ENCODE measurements at places on chromosomes 13 and 19.

GRCh38 chr19:57816652-57817051, 1.9 kb upstream of the ZNF552 start:
- no peak for DNase-seq

GRCh38 chr13:35471706-35472322, 4.7 kb downstream of the MAB21L1 start:
- DNase-seq, result no peak

- no peak for DNase-seq
Measured at GRCh38 chr19:13022111-13022858, 27.0 kb downstream of the NFIX start.

DNA sequence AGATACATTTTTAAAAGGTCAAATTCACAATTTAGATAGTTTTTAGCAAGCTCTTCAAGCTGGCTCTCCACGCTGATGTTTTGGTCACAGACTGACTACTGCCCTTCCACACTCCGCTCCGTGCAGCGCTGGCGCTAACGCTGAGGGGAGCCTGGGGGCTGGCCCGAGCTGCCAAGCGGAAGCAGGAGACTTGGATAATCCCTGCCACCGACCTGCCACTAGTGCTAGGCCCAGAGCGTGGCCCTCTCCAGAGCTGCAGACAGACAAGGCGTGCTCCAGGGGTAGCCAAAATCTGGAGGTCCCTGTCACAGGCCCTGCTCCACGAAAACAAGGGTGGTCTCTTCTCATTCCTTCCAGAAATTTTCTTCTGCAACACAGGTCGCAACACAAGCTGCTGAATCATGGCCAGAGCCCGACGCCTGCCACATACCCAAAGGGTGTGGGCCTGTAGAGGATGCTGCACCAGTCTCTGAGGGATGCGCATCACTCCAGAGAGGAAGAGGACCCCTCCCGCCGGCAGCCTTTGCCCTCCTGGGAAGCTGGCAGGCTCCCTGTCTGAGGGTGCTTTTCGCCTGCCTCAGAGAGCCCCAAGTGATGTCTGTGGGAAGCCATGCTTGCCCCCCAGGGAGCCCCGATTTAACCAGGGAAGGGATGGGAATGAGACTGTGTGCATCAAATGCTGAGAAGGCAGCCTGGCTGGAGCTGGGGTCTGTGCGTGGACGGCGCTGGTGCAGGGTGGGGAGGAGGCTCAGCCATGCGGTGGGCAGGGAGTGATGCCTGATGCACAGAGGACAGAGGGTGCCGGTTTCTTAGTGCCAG, 21.6 kb downstream of the CAPS start:
- no peak for DNase-seq

DNA sequence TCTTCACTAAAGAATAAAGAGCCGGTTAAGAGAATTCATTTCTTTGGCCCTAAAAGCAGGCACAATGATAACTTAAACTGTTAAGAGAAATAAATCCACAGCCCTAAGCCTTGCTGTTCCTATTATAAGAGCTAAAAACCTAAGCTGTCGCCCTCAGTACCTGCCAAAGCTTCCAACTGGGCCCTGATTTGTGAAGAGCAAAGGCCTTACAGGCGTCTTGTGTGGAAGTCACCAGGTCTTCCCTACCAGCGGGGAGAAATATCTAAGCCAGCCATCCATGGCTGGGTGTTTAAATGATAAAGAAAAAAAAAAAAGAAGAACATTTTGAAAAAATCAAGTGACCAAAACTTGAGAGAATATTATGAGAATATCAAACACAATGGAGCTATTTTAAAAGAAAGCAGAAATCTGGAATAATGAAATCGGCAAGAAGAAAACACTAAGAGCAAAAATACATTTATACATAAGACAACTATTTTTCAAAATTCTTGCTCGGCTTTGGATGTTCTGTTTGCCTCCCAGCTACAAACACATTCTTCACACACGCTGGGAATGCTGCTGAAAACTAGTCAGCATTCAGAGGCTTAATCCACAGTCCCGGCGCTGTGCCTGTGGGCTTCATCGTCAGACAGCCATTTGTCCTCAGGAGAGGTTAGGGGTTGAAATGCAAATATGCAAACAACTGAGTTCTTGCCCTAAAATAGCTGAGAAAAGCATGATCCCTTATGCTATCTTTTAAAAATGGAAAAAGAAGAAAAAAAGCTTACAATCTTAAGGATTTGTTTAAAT, 89.8 kb upstream of the LSM14A start:
- no peak for DNase-seq

DNA sequence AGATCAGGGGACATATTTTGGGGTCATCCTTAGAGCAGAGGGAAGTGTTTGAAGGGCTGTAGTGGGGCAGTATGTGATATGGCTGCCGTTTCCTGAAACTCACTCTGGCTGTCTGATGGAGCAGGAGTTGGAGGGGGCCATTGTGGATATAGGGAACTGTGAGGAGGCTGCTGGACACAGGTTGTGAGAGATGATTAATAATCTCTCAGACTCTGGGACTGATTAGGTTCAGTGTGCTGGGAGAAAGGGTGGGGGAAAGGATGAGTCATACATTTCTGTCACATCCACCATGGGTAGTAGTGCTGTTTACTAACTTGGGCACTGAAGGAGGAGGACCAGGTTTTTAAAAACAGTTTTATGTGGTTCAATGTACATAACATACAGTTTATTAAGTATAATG, 4.8 kb downstream of the B3GLCT start:
- DNase-seq, result no peak

DNA sequence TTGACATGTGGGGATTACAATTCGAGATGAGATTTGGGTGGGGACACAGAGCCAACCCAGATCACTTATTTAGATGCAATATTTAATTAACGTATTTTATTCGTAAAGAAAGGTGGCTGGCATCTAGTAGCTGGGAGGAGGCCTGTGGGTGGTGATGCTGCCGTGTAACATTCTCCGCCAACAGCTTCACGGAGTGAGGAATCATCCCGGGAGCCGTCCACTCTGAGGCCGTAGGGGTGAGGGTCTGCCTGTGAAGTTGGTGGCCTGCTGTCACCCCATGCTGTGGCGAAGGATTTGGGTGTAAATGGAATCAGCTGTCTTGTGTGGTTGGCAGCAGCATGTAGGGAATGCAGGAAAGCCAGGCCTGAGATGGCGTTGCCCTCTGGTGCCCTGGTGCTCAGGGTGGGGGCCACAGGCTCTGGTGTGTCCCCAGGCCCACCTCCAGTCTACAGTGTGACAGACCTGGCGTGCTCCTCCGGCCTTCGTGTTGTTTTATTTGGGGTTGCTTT, 3.3 kb upstream of the TEX29 start:
- DNase-seq, result no peak

GRCh38 chr13:113302986-113303385, 5.9 kb downstream of the LAMP1 start:
- no peak for DNase-seq

DNA sequence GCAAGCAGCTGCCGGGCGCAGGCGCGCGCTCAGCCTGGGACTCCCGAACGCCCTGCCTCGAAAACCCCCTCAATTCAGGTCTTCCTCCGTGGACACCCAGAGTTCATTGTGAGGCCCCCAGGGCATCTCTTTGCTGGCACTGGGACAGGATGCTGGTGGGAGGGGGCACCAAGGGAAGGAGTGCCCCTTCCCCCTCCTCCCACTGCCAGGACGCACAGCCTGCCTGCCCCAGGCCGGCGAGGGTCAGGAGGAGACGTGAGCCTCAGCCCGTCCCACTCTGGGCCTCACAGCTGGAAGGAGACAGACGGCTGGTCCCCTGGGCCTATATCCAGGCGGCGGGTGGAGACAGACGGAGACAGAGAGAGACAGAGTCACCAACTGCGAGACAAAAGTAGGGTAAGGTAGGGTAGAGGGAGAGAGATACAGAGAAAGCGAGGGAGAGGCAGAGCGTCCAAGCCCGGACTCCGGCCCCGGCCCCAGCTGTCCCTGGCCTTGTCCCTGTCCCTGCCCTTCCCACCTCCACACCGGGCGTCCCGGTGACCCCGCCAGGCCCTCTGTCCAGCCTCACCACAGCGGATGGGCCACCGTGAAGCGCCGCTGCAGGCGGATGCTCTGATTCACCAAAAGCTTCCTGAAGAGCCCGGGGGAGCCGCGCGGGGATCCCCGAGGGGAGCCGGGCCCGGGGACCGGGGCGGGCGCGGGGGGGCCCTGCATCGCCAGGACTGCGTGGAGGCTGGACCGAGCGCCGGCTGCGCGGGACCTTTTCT, at the start of gene PDE4C:
Gene PDE4C (minus strand): TSS at position 737 of the 767 bp plus-strand sequence. CDS start 23 bp downstream, at position 714.
- DNase-seq, result no peak

DNA sequence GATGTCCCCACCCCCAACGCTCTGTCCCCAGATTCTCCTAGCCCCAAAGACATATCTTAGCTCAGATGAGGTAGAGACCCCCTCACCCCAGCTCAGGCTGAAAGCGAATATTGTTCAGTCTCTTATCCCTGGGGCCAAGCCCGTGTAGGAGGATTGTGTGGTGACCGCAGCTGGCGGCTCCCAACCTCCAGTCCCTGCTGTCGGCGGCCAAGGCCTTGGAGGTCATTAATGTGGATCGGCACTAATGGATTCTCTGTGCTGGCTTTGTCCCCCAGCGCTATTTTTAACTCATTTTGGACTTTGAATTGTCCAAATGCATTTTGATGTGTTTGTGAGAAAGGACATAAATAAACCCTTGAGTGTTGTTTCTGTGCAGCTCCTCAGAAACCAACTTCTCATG, 124.2 kb downstream of the UQCRFS1 start:
- DNase-seq, result no peak
